ENCODE measurements at places on chromosomes 1 and 21.

DNA sequence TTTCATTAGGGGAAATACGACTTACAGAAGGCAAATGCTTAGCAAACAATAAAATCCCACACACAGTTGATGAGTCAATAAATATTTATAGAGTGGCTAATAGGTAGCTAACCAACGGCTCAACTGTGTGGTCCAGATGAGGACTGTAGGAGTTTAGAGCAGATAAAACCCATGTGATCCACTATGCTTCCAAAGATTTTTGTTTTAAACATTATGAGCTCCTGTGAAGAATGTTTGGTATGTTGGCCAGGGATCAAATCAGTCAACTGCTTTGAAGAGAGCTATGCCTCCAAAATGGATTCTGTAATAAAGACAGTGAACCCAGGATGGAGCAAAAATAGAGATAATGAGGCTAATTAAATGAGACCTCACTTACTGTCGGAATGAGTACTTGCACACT, 72.3 kb upstream of the COL11A1 start:
- DNase-seq: no peak

- no peak for DNase-seq
Measured at GRCh38 chr1:17780916-17781315, 25.8 kb downstream of the ACTL8 start.

DNA sequence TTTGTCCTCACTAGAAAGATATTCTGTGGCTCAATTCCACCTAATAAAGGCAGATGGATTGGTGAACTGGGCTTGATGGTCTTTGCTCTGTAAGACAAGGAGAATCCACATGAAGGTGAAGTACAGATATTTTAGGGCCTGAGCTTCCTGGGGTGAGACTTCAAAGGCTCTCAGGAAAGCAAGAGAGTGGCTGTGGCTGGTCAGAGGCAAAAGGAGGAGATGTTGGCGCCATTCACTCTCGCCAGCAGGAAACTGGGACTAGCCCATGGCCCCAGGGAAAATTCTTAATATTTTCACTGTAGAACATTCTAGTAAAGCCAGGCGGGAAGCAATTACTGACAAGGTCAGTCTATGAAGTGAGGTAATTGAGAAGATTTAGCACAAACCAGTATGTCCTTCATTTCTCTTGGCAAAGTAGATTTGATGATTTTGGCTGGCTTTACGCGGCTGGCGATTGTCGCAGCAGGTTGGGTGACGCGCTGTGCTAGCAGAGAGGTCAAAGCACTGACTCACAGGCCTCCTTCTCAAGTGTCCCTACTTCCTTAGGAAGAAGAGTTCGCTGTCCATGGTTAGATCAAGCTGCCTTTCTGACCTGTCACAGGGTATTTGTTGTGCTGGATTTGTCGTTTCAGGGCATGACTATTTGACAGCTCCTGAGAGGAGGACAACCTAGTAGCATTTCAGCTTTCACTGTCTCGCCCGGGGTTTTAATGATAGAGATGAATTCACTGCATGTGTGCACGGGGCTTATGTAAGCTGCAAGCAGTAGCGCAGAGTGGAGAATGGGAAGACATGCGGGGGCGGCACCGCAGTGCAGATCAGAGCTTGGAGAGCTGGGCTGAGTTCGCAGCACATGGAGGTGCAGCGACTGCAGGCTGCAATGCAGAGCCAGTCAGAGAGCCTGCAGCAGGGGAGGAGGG, 32.7 kb downstream of the XCL1 start:
- no peak for DNase-seq

DNA sequence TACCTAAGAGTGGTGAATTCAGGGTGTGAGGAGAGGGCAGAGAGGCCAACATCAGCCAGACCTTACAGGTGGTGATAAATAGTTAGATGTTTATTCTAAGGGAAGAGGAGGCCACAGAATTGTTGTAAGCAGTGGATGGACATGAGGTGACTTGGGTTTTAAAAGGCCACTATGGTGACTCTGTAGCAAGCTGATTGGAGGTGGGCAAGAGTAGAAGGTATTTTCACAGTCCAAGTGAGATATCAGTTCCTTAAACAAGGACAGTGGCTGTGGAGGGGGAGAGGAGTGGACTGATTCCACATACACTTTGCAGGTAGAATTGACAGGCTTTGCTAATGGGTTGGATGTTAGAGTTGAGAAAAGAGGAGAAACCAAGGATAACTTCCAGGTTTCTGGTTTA, 60.8 kb upstream of the CLDN14 start:
- DNase-seq: no peak

- no peak for DNase-seq
Measured at GRCh38 chr21:41112740-41113692, 54.9 kb upstream of the BACE2 start.

DNA sequence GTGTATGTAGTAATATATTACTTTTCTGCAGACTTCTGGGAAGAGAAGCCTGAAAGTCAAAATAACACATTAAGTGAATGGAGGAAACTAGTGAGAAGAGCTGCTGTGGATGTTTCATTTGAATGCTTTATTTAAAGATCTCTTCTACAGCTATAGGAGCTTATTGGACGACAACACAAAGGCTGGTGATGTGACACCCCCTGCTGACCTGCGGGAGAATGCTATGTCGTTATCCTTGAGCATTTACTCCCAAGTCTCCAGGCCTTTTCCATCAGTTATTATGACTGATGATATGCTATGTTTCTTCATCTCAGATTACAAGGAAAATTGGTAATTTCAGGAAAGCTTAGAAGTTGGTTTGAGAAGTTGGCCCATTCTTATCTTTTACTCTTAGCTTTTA, 22.3 kb upstream of the PLA2G4A start:
- DNase-seq: no peak

- no peak for DNase-seq
Measured at GRCh38 chr1:59315529-59316463, 18.9 kb downstream of the FGGY start.

DNA sequence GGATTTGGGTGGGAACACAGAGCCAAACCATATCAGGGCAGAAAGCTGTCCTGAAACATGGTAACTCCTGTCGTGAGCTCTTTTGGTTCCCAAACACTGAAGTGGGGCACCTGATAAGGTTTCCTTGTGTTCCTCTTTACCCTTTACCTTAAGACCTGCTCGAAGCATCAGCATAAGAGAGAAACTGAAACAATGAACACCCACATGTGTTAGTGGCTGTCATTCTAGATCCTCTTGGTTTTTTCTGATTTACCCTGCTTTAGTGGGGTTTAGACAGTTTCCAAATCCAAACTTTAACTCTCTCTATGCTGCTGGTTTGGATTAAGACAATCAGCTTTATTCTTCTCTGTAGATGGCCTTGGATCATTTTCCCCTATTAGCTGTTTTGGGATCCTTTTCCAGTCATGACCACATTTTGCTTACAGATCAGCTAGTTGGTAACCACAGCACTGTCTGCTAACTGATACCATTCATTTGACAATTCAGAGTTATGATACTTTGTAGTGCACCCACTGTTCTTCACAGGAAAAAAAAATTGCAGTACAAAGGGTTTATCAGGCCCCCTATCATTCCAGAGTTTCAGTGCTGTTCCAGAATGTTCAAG, 975 bp upstream of the MNDA start:
- no peak for DNase-seq

DNA sequence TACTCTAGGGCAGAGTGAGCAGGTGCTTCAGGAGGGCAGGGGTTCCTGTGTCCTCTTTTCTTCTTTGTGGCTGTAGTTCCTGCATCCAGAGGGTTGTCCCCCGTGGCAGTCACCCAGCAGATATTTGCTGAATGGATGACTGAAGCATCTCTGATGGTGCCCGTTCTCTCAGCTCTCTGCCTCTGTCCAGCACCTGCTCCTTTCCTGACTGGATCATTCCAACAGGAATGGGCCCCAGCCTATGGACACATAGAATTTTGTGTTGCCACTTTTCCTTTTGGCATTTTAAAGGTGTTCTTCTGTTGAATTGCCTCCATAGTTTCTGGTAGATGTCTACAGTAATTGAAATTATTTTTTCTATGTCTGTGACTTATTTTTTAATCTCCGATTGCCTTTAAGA, 372.5 kb upstream of the C1orf174 start:
- no peak for DNase-seq

DNA sequence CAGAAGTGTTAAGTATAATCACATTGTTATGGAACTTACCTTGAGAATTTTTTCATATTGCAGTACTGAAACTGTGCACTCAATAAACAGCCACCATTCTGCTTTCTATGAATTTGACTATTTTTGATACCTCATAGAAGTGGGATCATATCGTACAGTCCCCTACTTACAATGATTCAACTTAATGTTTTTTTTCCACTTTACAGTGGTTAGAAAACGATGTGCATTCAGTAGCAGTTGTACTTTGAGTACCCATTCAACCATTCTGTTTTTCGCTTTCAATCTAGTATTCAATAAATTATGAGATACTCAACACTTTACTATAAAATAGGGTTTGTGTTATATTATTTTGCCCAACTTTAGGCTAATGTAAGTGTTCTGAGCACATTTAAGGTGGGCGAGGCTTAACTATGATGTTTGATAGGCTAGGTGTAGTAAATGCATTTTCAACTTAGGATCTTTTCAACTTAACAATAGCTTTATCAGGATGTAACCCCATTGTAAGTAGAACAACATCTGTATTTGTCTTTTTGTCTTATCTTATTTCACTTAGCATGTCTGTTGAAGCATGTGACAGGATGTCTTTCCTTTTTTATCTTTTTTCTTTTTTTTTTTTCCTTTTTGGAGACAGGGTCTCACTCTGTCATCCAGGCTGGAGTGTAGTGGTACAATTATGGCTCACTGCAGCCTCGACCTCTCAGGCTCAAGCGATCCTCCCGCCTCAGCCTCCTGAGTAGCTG, 42.4 kb upstream of the KCNQ4 start:
- no peak for DNase-seq

GRCh38 chr1:197247465-197247864, 20.6 kb upstream of the CRB1 start:
- DNase-seq: no peak

- DNase-seq: peak; percentile 81
Measured at GRCh38 chr1:1891349-1892078, 627 bp upstream of the GNB1 start.

- DNase-seq: no peak
Measured at GRCh38 chr21:37058261-37058660, 14.6 kb downstream of the PIGP start.

- DNase-seq: no peak
Measured at GRCh38 chr1:23221107-23221506, 3.8 kb upstream of the HTR1D start.

GRCh38 chr1:78165816-78166215, 120.0 kb downstream of the GIPC2 start:
- no peak for DNase-seq

GRCh38 chr21:44513389-44514217, 26.4 kb downstream of the KRTAP10-1 start:
- DNase-seq: no peak

GRCh38 chr1:222552882-222553281, 5.0 kb upstream of the HHIPL2 start:
- DNase-seq: no peak

GRCh38 chr1:66480162-66480561, 53.8 kb upstream of the SGIP1 start:
- DNase-seq: no peak

All from stimulated activated CD8-positive, alpha-beta memory T cell treated with anti-CD3 and anti-CD28 coated beads, Interleukin-7, amount 100 ng/mL, for 4 hours (primary cell).